T-helper 2 cell (primary cell): ENCODE measurements at places on chromosomes 3 and 15.

GRCh38 chr3:185934767-185935464 lies 2.9 kb downstream of the TRA2B start:
- no peak for DNase-seq

DNA sequence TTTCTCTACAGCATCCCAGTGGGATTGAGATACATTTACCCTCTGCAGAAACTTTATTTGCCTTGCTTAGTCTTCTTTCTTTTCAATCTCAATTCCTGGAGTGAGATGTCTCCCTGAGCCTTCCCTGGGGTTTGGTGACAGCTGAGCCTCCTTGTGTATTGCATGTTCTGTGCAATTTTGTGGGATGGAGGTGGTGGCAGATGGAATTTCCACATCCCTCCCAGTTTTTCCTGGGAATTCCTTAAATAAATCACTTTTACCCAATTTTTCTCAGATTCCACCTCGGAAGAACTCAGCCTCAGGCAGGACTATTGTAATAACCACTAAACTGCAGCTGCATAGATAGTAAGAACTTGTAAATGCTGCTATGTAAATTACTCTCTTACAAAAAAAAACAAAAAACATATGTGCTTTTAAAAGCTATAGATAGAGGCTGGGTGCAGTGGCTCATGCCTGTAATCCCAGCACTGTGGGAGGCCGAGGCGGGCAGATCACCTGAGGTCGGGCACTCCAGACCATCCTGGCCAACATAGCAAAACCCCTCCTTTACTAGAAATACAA lies 88.5 kb upstream of the ABHD17C start:
- DNase-seq, result no peak

DNA sequence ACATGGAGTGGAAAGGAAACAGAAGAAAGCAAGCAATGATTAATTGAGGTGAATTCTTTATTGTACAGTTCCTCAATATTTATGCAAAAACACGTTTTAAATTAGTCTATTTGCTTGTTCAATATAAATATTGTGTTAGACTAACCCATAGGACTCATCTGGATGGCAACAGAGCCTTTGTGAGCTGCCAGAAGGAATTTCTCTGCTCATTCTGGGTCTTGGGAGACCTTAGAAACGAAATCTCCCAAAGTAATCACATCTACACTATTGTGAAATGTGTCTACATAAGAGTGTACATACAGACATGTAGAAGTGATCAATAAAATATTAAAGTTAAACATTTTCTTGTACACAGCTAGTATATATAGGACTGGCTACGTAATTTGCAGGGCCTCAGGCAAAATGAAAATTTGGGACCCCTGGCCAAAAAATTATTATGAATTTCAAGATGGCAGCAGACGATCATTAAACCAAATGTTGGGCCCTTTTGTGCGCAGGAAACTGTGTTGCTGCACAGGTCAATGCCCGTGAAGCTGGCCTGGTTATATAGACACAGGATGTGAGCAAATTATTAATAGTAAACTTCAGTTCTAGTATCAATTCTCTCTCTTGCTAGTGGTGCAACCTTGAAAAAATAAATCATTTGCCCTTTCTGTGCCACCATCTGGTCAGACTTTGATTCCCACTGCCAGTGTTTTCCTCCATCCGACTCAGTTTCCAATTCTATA lies 83.3 kb downstream of the MINAR1 start:
- no peak for DNase-seq

GRCh38 chr3:12878141-12878574 lies 36.8 kb upstream of the RPL32 start:
- no peak for DNase-seq

DNA sequence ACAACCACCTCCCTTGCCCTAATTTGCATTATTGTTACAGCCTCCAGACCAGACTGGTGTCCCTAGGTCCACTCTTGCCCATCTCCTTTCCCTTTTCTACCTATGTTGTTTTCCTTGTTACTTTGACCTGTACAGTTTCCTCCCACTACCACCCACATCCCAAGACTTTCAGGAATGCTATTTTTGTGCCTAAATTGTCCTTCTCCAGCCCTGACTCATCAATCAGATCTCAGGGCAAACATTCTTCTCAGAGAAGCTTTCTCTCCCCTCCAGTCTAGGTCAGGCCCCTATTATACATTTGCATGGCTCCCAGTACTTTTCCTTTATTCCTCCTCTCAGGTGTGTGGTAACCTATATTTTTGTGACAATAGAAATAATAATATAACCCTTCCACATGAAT lies 241.5 kb downstream of the IGSF11 start:
- no peak for DNase-seq

DNA sequence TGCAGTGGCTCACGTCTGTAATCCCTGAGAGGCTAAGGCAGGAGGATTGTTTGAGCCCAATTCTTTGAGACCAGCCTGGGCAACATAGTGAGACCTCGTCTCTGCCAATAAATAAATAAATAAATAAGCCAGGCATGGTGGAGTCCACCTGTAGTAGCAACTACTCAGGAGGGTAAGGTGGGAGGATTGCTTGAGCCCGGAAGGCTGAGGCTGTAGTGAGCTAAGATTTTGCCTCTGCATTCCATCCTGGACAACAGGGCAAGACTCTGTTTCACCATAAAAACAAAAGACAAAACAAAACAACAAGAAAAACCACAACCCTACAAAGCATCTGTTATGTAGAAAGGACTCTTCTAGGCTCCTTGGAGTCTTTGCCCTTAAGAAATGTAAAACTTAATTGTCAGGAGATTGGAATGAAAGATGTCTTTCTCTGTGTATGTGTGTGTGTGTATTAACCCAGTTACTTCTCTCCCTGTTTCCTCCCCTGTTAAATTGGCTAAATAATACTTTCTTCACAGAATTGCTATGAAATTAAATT lies 9.5 kb downstream of the NECTIN3 start:
- no peak for DNase-seq

DNA sequence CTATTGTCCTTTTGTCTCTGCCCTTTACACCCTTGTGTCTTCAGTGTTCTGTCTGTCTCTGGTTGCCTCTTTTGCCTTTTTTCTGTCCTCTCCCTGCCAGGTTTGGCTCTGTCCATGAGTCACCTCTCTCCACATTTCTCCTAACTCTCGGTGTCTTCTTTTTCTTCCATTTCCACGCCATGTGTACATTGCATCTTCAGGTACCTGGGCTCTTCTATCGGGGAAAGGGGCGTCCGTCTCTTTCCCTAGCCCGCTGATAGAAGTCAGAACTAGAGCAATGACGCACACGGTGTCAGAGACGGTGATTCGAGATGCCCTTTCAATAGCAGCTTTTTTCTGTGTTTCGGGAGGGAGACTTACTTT lies 641 bp downstream of the OPA1 start:
- peak; percentile 19 for DNase-seq

- peak; percentile 58 for DNase-seq
These were observed 473 bp downstream of the FHIT start for GRCh38 chr3:61250784-61251173.

DNA sequence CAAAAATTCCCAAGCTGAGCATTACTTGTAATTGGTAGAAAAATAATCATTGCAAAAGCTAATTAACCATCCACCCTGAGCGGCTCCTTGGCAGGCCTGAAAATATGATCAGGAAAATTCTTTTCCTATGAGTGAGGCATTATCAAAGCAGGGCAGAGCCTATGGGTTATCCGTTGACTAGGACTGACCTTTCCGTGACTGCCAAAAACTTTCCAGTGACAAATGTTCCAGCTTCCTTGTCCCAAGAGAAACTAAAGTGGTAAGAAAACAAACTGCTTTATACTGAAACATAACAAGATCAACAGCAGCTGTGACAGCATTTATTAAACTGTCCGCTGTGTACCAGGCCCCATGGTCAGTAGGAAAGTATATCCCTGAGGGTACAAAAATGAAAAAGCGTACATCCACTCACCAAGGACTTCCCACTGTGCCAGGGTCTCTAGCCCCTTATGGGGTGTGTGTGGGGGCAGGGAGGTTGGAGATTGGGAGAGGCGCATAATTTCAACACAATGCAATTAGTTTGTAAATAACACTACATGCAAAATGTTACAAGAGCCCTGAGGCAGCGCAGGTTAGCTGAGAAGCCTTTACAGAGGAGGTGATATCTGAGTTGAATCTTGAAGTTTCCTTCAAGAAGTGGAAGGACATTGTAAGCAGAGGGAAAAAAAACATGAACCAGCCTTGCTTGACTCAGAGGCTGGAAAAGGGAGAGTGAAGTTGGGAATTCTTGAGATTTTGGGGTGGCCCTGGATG lies 8.5 kb downstream of the LIPC start:
- no peak for DNase-seq

DNA sequence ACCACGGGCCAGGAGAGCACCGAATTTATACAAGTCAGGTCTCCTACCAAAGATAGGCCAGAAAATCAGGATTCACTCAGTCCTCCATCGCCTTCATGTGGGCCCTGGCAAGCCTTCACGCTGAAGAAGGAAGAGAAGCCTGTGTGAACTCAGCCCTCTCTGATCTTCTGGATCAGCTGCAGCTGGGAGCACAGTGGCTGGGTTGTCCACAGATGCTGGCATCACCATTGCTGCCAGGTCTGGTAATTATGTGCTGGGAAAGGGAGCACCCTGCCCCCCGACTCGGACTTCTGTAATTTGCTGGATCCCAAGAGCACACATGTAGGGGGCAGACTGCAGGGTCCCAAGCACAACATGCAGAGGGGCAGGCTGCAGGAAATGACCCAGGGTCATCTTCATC lies 12.4 kb upstream of the PDE8A start:
- no peak for DNase-seq

- DNase-seq, result no peak
These were observed 47.2 kb upstream of the IQSEC1 start for GRCh38 chr3:13120289-13120927.

DNA sequence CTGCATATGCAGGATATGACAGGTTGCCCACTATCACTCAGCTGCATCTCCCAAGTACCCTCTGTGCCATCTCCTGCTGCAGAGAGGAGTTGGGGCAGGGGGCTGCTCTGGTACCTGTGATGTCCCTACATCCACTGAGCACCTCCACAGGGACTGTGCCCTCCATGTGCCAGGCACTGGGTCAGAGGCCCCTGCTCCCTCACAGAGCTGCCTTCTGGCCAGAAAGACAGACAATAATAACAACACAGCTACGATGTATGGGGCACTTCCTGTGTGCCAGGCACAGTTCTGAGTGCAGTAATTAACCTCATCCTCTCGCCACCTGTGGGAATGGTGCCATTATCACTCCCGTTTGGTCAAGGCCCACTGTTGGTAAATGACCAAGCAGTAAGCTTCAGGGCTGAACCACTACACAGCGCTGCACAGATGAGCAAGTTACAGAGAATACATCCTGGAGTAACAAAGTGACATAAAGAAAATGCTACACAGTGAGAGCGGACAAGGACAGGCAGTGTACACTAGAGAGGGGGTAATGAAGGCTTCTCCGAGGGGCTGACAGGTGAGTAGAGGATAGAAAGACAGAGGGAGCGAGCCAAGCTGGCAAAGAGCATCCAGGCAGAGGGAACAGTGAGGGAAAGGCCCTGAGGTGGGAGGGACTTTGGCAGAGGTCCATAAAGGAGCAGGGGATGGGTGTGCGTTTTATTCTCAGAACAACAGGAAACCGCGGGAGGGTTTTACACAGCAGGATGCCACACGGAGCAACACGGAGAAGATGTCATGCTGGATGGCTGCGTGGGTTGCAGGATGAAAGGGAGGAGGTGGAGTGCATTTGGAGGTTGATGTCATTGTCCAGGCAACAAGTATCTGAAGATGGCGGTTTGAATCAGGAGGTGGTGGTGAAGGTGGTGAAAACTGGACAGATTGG lies 13.6 kb downstream of the WNT7A start:
- peak; percentile 44 for DNase-seq

DNA sequence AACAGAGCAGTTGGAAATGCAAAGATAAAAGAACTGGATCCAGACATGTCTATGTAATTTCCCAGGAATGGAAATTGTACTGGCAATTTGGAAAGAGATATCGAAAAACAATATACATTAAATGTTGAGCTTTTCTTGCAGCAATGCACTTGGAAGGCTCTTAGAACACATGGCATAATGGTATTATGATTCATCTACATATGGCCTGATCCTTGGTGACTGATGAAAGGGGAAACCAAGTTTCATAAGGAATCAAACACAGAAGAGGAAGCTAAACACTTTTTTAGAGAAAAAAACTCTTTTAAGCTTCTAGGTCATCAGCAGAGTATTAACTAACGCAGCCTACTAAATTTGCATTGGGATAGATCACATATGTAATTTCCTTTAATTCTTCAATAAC lies 12.4 kb upstream of the GREM1 start:
- no peak for DNase-seq

- DNase-seq, result no peak
These were observed 236.4 kb upstream of the MRPL3 start for GRCh38 chr3:131739211-131739610.

GRCh38 chr15:47364230-47365141 lies 352.8 kb upstream of the SEMA6D start:
- DNase-seq, result no peak

- DNase-seq, result no peak
These were observed 135.0 kb upstream of the CTDSPL start for GRCh38 chr3:37726525-37727290.

- no peak for DNase-seq
These were observed 36.5 kb downstream of the TM4SF18 start for GRCh38 chr3:149296972-149297371.

GRCh38 chr3:184126006-184126405 lies 9.2 kb upstream of the EIF2B5 start:
- DNase-seq, result no peak

DNA sequence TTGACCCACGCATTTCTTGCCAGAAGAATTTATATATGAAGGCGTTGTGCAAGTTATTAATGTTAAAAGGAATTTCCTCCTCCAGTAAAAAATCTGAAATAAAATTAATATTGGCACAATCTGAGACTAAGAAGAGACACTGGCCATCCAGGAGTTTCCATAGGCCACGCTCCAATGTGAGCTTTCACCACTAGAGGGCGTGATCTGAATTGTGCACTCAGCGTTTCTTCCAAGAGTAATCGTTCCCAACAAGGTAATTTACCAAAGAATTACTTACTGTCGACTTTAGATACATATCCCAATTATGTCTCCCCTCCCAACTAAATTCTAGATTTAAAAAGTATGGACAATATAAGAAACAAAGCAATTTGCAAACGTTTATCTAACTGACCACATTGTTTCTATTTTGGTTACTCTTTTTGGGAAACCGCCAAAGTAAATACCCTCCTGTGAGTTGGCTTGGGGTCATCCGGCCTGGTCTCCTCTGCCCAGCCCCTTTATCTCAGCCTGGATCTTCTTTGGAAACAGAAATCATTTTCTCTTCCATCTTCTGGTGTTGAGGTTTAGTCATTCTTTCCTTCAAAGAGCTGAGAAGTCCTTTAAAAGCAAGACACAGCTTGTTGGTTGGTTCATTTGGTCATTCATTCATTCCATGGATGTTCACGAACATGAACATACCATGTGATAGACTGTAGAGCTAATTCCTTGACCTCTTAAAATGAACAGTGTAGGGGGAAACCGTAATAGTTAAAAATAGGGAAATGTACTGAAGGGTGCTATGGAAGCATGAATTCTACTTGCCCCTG lies 26.2 kb downstream of the POLR2M start:
- DNase-seq, result peak; percentile 35

GRCh38 chr3:116607205-116607604 lies 102.4 kb upstream of the TUSC7 start:
- no peak for DNase-seq

- no peak for DNase-seq
These were observed 122.0 kb downstream of the WDR76 start for GRCh38 chr15:43948691-43949325.

- DNase-seq, result no peak
These were observed 263.3 kb downstream of the LPP start for GRCh38 chr3:188417271-188417696.
